B cell (primary cell): ENCODE measurements at places on chromosomes 12 and 14.

GRCh38 chr12:111780166-111780565 lies 13.4 kb downstream of the ALDH2 start:
- no peak for DNase-seq

GRCh38 chr14:73903028-73903427 lies 16.4 kb downstream of the ZNF410 start:
- no peak for DNase-seq

- DNase-seq = no peak
These were observed 53.3 kb upstream of the LRRK2 start for GRCh38 chr12:40171501-40171900.

- DNase-seq = no peak
These were observed 70.9 kb downstream of the LLPH start for GRCh38 chr12:66059666-66060065.

DNA sequence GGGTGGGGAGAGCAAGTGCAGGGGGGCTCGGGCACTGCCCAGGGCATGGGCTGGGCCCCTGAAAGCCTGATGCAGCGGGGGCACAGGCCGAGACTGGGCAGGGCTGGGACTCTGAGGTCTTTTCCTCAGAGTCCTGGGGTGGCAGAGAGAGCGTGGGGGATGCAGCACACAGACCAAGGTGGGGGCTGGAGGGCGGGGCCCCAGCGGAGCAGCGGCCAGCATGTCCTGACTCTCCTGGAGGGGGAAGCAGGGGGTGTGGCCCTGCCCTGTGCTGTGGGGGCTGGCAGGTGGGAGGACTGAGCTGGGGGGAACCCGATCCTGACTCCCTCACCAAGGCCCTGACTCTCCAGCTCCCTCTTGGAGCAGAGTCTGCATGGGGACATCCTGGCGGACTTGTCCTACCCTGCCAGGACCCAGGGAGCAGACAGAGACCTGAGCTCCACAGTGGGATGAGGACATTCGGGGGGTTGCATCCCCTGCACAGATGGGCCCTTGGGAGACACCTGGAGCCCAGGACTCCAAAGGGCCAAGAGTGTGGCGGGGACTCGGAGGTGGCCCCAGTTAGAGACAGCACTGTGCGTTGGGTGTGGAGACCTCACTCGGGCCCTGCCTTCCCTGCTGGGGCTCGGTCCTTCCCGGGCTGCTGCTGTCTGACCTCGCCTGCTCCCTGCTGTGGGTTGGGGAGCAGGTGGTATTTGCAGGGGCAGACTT lies 326.1 kb downstream of the TMEM121 start:
- no peak for DNase-seq

- peak; percentile 26 for DNase-seq
These were observed 111.3 kb downstream of the DENND5B start for GRCh38 chr12:31479516-31480210.

DNA sequence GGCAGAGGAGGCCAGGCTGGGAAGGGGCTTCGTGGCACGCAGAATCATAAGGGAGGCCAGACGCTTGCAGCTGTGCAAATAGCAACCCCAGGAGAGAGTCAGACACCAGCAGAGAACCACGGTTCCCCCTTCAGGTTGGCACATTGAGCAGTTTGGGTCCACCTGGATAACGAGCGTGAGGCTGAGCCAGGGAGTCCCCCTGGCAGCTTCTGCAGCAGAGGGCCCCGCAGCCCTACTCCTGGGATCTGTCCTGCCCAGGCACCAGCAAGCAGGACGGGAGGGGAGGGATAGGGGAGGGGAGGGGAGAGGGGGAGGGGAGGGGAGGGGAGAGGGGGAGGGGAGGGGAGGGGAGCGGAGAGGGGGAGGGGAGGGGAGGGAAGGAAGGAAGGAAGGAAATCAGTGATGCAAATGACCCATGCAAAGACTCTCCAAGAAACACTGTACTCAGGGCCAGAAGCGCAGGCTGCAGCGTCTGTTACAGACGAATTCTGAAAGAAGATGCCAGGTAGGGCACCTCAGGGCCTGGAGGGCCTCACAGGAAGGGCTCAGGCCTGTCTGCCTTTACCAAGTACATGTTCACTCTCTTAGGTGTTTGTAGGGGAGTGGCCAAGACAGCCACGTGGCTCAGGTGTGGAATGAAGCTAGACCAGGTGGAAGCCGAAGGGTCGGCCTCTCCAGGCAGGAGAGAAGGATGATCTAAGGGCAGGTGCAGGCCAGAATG lies 32.3 kb upstream of the MMP17 start:
- DNase-seq = no peak

GRCh38 chr14:97290065-97290464 lies 492.9 kb downstream of the VRK1 start:
- no peak for DNase-seq

DNA sequence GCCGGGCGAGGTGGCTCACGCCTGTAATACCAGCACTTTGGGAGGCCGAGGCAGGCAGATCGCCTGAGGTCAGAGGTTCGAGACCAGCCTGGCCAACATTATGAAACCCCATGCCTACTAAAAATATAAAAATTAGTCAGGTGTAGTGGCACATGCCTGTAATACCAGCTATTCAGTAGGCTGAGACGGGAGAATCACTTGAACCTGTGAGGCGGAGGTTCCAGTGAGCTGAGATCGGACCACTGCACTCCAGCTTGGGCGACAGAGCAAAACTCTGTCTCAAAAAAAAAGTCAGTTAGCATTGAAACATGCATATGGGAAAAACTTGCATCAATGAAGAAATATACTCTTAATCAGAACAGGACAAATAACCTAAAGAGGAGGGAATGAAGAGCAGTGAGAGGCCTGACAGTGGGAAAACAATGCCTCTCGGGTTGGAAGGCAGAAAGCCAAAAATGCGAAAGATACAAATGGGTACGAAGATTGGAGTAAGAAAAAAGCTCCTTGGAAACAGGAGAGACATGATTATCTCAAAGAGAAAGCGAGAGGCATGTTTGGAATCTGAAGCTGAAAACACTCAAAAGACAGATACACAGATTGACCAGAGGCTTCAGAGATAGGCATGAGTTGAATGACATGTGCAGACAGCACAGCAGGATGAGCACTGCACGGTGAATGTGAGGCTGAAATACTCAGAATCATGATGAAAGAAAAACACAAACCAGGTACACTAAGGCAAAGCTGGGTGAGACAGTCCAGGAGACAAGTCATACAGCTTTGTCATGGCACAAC lies 30.6 kb downstream of the RESF1 start:
- no peak for DNase-seq

DNA sequence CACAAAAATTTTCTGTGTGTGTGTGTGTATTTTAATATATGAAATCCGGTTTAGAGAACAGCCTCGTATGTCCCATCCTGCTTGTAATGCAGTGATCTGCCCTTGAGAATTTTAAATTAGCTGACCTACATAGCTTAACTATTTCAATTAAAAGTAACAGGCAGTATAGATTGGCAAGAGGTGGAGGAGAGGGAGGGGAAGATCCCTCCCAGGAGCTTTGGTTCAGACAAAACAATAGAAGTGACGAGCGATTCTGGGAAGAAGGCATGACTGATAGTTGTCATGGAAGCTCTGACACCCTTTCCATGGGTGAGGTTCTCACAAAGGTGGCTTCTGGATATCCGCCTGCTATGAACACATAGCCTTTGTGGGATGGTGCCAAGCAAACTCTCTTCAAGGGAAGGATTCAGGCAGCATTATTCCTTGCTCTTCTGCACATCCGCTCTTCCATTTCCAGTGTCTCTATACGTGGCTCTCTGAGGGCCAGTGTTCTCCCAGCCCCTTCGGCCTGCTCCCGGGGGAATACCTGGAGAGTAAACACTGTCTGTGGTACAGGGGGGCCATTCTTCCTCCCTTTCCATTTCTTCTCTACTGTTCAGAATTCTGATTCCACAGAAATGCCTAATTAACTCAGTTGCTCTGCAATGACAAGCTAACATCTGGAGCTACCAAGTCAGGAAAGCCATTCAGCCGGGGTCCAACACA lies 182.0 kb downstream of the CACNA1C start:
- no peak for DNase-seq

DNA sequence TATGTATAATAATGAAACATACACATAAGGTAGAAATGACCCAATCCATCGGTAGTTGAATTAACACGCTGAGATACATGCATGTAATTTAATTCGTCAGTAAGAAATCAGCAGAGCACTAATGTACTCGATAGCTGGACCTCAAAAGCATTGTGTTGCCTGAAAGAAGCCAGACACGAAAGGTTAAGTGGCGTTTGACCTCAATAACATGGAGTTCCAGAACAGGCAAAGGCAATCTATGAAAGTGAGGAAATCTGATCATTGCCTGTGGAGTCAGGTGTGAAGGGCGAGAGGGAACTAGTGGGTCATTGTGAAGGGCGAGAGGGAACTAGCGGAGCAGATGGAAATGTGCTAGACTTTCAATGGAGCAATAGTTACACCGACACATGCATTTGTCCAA lies 970.4 kb upstream of the TMEM132C start:
- no peak for DNase-seq

DNA sequence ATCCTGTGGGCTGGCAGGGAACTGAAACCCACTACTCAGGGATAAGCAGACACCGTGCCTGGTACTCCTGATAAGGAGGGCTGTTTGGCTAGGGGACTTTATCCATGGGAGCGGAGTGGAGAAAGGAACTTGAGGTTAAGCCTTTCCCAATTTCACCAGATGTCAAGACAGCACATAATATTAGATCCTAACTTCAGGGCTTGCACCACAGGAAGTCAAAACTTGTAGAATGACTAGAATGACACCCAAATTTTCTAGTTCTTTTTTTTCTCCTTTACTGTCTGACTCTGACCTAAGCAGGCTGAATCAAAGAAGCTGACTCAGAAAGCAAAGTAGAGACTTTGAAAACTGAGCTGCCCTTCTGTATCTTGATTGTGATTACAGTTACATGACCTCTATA lies 7.1 kb upstream of the CGRRF1 start:
- no peak for DNase-seq

DNA sequence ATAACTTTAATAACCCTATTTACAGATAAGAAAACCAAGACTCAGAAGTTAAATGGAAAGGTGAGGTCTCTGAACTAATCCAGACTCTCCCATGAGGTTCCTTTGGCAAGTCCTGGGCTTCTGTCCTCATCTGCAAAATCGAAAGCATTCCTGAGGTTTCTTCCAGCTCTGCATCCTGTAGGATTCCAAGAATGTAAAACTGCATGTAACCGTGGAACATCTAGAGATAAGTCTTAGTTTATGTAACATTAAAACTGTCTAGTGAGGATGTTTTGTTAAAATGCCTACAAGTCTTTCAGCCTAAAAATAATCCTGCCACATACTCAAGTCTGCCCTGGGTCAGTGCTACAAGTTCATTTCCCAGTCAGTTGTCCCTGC lies 7.3 kb upstream of the ITFG2 start:
- DNase-seq = no peak

DNA sequence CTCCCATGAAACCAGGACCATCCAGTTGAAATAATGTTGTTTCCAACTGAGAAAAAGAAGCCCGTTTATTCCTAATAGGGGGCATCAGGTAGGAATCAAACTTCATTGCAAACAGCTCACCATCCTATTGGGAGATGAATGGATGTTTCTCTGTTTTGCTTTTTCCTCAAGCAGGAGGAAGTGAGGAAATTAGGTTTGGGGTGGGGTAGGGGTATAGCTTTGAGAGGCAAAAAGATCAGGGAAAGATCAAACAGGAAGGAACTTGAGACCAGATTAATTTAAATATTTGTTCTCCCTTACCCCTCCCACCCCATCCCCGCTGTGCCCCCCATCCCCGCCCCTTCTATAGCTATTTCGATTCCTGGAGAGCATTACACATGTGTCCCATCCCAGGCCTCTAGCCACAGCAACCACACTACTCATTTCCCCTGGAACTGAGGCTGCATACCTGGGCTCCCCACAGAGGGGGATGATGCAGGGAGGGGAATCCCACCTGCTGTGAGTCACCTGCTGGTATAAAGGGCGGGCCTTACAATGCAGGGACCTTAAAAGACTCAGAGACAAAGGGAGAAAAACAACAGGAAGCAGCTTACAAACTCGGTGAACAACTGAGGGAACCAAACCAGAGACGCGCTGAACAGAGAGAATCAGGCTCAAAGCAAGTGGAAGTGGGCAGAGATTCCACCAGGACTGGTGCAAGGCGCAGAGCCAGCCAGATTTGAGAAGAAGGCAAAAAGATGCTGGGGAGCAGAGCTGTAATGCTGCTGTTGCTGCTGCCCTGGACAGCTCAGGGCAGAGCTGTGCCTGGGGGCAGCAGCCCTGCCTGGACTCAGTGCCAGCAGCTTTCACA lies at the start of gene IL23A:
IL23A (plus strand) TSS at position 577 of the 850 bp plus-strand sequence; CDS start at position 738, 161 bp downstream.
- peak; percentile 87 for DNase-seq

DNA sequence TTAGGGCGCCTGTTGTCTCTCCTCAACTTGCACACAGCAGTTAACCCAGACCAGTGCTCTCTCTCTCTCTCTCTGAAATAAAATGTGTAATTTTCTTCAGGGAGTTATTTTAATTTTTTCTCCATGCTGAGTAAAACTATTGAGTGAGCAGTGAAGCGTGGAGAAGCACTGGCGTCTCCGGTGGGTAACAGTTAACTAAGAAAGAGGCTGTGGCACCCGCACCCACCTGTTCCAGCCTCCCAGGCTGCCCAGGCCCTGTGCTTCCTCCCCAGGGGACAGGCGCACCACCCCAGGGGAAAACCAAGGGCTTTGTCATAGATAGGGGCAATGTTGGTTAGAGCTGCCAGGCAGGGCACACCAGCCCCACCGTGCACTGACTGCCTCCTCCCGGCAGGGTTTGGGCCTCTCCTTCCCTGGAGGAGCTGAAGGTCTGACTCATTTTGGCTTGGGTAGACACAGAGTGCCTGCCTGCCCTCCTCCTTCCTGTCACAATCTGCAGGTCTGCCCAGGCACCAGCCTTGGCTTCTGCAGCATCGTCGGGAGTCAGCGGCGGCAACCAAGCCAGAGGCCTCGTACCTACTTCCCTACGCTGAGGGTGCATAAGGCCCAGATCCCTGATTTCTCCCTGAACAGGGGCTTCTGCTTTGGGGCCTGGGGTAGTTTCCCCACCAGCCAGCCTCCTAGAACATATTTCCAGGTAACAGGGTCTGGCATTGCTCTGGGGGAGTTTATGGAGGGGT lies 3.9 kb downstream of the HOXC5 start:
- no peak for DNase-seq
